ENCODE measurements at places on chromosomes 6 and 20.

DNA sequence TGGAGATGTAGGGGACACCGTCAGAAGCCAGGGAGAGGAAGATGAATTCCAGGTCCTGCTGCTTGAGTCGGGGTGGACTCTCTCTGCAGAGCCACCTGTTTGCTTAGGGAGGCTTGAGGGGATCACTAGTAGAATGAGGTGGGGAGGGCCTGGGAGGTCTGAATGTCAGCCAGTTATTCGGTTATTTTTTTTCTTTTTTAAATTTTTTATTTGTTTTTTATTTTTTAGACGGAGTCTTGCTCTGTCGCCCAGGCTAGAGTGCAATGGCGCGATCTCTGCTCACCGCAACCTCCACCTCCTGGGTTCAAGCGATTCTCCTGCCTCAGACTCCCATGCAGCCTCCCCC, 8.4 kb downstream of the TEAD3 start:
- DNase-seq: no peak

GRCh38 chr6:157570752-157571151, 189.8 kb downstream of the ZDHHC14 start:
- DNase-seq: no peak

DNA sequence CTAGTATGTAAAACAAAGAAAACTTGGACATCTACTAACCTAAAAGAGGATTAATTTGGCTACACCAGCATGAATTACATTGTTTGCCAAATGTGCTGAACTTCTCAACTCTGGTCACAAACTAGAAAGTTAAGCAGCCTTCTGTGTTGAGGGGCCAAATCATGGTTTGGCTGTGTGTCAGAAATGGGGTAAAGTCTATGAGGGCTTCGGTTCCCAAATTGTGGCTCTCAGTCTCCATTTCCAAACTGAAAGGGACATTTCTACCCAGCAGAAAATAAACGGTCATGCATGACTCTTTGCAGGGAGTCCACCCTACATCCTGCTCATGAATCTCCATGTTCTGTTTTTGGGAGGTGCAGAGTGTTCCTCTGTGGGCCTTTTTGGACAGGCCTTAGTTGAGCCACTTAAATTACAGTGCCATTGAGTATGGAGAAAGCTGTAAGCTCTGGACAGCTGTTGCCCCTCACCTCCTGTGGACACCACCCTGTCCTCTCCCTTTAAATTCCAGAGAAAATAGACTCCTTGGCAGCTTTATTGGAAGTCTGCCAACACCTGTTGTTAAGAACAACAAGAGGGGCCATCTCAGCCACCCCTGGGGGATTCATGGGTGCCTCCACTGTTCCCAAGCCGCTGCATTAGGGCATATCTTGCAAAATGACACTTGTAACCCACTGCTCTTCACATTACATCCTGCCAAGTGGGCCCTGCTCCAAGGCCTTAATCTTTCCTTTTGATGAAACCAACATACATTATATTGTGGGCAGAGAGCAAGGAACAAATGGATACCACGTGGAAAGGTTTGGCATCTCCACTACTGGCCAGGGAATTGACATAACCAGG, 27.5 kb upstream of the SNRPC start:
- DNase-seq: peak; percentile 50

- no peak for DNase-seq
Observed at GRCh38 chr20:22074635-22075034, 369.2 kb downstream of the PAX1 start.

- DNase-seq: no peak
Observed at GRCh38 chr20:52652271-52652670, 319.9 kb upstream of the TSHZ2 start.

DNA sequence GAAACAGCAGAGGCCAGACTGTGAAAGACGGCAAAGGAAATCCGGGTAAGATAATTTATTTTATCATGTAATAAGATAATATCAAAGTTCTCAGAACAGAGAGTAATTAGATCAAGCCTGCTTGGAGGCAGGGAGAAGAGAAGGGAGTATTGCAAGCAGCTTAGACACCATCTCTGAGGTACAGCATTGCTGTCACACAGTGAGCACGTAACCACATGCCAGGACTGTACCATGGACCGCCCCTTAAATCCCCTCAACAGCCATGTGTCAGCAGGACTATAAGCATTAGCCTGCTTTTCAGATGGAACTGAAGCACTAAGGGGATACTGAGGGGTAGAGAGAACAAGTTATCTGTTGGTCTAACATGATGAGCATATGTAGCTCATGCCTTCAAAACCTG, 141.5 kb downstream of the C6orf118 start:
- no peak for DNase-seq

DNA sequence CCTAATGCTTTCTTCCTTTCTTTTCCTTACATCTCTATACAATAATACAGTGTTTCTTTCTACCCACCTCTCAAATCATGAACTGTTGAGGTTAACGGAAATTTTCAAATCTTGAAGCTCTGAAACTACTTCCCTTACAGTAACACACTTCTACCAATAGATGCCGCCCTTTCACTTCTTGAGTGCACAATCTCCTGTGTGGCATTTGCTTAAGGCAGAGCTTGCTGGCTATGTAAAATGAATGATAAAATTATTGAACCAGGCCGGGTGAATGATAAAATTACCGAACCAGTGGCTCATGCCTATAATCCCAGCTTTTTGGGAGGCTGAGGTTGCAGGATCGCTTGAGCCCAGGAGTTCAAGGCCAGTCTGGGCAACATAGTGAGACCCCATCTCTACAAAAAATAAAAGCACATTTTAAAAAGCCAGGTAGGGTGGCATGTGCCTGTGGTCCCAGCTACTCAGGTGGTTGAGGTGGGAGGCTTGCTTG, 56.8 kb downstream of the KCNS1 start:
- DNase-seq: peak; percentile 47

DNA sequence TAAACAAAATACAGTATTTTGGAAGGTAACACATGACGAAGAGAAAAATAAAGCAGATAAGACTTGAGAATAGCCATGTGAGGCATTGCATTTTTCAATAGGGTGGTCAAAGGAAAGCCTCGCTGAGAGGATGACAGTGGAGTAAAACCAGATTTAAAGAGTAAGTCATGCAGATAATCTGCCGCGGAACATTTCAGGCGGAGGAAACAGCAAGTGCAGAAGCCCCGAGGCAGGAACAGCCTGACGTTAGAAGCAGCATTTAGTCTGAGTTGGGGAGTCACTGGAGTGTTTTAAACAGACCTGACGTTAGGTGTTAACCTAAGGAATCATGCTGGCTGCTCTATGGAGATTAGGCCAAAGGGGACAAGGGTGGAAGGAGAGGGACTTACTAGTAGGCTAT, 65.0 kb upstream of the VSTM2L start:
- DNase-seq: no peak

Data from NCI-H446 (cell line).